PC-3 (cell line): ENCODE measurements at places on chromosomes 3 and 15. TPM values are rescaled to one million over a fixed set of nuclear protein-coding genes. Genes with fewer than 3 reads are reported as not detected.

The THAP10 gene
- 5.9 and 7.2 TPM in 2 replicates for total RNA-seq

DNA sequence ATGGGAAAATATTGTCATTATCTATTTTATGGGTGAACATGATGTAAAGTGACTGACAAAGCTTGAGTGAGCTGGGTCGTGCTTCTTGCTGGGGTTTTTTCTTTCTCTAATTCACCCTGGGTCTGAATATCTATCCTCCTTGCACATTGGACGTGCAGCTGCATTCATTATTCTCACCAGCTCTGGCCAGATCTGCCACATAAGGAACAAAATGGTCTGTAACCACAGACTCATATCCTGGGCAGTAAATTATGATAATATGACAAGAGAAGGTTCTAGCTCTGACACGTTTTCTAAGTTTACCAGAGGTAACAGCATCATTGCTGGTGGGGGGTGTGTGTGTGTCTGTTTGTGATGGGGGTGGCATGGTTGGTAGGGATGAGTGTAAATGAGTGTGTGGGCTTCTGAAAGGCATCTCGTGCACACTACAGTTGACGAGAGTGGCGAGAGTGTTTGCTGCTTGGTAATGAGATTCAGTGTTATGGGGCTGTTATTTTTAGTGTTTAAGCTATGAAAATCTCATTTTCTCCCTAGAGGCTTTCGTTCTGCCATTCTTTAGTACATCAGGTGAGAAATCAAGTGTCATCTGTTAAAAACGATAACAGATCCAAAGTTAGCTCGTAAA is 418.4 kb downstream of the PDCD6IP start:
- no peak for DNase-seq

DNA sequence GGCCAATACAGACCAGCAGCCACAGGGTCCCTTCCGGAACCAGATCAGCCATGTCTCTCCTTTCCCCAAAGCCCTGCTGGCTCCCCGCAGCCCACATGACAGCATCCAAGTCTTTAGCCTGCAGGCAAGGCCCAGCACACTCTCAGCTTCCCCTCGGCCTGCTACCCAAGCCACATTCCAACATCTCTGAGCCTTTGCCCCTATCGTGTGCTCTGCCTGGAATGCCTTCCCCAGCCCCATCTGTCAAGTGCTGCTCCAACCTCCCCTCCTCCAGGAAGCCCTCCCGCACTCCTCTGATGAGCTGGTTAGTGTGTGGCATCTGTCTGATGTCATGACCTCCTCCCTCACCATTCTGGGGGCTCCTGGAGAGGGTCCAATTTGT is 8.5 kb downstream of the PLXND1 start:
- DNase-seq = no peak

DNA sequence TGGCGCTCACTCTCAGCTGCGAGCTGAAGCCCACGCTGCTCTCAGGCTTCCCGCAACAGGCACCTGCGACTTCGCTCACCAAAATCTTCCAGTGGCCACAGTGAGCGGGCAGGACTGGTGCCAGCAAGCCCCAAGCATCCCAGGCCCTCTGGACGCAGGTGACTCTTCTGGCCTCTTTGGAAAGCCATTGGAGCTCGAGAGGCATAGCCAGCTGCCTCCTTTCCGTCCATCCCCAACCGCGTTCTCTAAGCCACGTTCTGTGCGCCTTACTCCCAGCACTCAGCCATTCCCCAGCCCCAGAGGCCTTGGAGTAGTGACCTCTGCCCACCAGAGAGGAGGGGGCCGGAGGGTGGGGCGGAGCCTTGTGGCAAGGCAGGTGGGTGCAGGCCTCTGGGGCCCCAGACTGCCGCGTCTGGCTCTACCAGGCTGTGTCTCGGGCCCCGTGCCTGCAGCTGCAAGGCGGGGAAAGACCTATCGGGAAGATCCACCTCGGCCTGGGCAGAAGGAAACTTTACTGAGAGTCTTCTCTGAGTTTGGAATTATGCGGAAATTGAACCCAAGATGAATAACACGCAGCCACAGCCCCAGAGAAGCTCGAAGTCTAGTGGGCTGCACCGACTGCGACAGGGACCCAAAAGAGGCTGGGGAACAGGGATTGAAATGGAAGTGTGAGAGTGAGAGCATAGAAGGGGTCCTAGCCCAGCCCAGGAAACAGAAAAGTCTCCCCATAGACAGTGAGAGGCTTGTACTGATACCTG is 3.6 kb upstream of the SOX14 start:
- DNase-seq = no peak

- peak; percentile 35 for DNase-seq
Observed at GRCh38 chr3:120093119-120093910, 932 bp downstream of the GSK3B start.

DNA sequence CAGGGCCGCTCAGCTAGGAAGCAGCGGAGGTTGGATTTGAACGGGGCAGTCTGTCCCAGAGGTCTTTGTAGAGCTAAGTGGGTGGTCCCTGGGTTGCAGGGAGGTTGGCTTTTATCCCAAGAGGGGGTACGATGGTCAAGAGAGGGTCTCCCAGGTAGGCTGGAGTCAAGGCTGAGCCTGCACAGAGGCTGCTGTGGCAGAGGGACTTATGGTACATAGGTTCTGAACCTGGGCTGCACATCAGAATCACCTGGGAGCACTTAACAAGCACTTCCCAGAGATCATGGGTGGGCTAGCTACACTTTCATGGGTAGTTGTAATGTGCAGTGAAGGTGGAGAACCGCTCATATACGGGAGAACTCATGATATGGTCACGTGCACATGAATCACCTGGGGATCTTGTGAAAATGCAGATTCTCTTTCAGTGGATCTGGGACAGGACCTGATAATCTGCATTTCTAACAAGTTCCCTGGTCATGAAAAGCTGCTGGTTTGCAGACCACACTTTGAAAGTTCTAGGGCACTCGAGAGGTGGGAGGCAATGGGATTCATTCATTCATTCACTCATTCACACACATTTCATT is 2.9 kb upstream of the RASGRF1 start:
- no peak for DNase-seq

GRCh38 chr3:23199649-23200048 is 3.5 kb upstream of the UBE2E2 start:
- no peak for DNase-seq

DNA sequence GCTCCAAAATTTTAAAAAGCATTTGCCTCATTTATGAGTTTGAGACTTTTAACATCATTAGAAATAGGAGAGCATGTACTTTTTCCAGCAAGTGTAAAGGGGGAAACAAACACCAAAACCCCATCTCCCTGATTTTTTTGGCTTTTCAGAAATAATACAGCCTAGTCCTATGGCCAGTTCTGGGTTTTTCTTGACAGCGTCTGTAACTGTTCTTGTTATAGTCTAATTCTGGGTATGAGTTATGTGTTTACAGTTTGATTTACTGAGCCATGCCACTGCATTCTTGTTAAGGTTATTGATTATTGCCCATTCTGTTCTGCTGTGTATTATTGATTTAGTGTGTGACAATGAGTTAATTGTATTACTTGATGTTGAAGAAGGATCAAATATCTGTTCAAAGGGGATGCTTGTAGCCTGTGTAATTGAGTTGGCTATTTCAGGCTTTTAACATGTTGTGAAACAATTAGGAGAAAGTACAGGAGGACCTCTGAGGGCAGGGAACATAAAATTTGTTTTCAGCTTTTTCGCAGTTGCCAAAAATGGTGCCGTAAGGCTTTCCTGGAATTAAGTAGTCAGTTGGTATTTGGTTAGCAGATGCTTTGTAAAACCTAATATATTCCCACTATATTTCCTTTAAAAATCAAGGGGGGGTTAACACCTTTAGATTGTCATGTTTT is 46.1 kb downstream of the MBNL1 start:
- no peak for DNase-seq
